ENCODE measurements at places on chromosomes 7 and 10. TPM values are rescaled to one million over a fixed set of nuclear protein-coding genes. Genes with fewer than 3 reads are reported as not detected.

DNA sequence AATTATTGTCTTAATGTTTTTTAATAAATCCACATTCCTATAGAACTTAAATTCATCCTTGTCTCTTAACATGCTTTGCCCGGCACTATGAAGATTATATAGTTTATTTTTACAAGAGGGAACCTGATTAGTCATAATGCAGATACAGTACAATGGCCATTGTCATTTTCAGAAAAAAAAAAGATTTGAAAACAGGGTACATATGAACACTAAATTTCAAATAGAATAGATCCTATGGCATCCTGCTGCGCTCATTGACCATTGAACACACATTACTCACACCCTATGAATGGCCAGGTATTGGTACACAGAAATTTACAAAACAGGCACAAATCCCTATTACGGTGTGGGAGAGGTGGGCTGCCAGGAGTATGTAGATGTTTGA lies 2.0 kb upstream of the KLF6 start:
- DNase-seq, result no peak

FEZF1 gene
- not detected for polyA plus RNA-seq

ANKRD2 gene
- polyA plus RNA-seq, result 0.39 TPM

- no peak for DNase-seq
Measured at GRCh38 chr10:132939957-132940790, 2.2 kb downstream of the CFAP46 start.

DNA sequence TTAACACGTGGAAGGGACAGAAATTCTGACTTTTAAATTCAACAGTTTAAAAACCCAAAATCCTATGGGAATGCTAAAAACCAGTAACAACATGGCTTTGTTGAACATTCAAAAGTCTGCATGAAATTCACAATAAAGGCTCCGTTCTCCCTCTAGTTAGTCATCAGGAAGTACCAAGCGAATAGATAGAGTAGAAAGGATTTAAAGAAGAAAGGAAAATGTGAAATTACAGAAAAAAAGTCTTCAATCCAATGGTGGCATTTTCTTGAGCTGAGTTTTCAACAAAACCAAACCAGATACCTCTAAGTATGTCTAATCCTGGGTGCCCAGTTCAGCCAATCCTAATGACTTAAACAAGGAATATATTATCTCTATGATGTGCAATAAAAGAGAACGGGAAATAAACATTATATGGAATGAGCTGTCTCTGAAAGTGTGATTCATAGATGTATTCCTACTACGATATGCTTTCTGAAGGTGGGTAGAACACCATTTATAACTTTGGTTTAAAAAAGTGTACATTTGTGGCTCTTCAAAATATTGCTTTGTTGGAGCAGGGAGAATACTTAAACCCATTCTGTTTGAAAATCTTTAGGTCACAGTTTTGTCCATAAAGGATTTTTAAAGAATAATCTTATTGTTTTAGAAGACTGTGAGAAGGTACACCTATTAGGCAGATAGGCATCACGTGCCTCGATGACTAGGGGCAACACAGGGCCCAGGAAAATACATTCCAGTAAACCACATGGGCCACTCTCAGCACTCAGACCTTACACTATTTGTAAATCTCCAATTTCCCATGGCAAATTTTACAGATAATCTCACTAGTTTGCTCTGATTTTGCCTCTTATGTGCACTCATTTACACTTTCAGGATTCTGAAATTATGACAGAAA lies 87.7 kb downstream of the CUBN start:
- DNase-seq, result no peak

GRCh38 chr10:124122211-124122610 lies 28.8 kb upstream of the CHST15 start:
- no peak for DNase-seq

DNA sequence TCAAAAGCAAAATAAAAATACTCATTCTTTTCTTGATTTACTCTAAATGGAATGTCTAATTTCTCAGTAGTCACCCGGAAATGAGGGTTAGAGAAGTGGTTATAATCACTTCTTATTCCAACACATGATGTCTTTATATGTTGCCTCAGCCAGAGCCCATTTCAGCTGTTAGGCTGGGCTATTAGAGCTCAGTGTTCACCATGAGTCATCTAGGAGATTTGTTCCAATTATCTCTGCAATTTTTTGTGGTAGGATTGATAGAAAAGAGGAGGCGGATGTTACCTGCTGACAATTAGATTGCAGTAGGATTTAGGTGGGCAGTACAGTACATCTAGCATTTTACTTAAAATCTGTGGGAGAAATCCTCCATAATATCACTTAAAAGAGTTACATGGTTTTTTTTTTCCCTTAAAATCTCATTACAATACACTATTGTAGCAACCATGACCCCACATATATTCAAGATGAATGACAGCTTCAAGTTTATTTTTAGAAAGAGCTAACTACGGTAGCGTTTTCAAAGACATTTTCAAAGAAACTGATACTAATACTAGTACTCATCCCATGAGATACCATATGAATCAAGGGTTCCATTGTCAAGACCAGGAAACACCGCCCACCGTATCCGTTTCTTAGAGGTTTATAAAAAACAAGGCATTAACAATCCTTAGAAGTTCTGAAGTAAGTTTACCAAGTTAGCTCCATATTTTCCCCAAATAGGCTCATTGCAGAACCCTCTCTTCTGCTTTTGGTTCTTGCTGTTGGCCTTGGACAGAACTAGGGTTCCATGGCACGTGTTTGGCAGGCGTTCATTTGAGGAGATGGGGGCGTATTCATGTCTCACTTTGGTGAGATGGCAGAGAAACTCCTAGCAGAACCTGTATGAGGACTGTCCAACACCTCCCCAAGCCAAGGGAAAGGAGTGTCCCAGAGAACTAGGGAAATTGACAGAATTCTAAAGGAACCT lies 10.4 kb downstream of the CPA2 start:
- no peak for DNase-seq

DNA sequence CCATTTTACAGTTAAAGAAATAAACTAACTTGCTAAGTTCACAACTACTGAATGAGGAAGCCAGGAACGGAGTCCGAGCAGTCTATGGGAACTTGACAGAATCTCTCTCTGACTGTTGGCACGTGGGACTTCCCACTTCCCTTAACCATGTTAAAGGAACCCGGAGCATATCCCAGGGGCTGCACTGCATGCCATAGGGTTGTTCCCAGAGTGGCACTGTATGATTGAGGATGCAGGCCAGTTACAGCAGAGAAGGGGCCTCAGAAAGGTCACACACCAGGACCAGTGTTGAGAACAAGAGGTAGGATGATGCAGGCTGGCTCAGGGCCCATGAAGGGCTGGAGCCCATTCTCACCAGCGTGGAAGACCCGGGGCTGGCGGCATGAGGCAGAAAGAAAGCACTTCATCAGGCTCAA lies 201.8 kb downstream of the NSUN6 start:
- no peak for DNase-seq

H2BK1 gene
- not detected for polyA plus RNA-seq

GRCh38 chr10:73772281-73773151 lies 9.3 kb upstream of the CHCHD1 start:
- DNase-seq, result peak; percentile 57

CPA4 gene
- polyA plus RNA-seq, result 0.44 TPM

- no peak for DNase-seq
Measured at GRCh38 chr7:75010036-75010435, 45.5 kb downstream of the CASTOR2 start.

DNA sequence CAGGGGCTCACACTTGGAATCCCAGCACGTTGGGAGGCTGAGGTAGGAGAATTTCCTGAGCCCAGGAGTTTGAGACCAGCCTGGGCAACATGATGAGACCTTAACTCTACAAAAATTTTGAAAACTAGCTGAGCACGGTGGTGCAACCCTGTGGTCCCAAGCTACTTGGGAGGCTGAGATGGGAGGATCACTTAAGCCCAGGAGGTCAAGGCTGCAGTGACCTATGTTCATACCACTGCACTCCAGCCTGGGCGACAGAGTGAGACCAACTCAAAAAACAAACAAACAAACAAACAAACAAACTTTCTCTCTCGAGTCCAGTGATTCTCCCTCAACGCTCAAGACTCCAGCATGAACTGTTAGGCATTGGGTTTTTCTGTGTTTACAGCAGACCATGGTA lies 2.0 kb upstream of the TYSND1 start:
- no peak for DNase-seq

Measured in right renal pelvis (tissue), 4 donors.